ENCODE measurements at places on chromosomes 7 and 10.

GRCh38 chr10:10772874-10773508 lies 244.7 kb upstream of the CELF2 start:
- no peaks in the 10 kb centered on the region for H3K36me3 ChIP-seq
- H3K4me3 ChIP-seq = peak overlapping the region; percentile 38
- no peak for DNase-seq

DNA sequence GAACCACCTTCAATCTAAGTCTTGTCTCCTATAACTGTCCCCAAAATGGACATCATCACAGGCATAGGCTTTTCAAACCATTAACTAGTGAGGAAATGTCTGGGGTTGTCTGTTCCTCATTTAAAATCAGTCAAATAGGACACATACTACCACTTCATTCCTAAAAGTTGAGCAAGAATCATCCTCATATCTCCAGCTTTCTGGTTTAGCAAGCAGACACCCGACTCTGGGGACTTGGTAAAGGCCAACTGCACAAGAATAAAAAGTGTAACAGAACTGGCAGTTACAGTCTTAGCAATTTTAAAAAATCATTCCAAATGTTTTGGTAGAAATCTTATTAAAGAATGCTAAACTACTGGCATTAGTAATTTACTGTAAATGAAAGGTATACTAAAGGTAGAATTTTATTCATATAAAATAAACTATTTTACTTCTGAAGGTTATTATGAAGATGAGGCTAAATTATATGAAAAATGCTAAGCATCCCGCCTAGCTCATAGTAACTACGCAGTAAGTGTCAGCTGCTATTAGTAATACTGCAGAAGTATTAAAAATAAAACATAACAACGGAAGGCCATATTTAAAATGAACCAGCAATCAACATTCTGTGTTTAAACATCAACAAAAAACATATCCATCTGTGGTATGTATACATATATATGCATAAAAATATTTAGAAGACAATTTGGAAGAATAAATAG lies 60.8 kb downstream of the ZNF438 start:
- H3K4me3 ChIP-seq = no peak overlapping the region
- no peaks in the 10 kb centered on the region for H3K27me3 ChIP-seq
- peaks cover 7% of the 10 kb centered on the region for H3K36me3 ChIP-seq
- no peak for DNase-seq
- H3K27ac ChIP-seq = no peak overlapping the region

GRCh38 chr7:81583090-81583489 lies 186.8 kb downstream of the HGF start:
- H3K36me3 ChIP-seq = no peaks in the 10 kb centered on the region
- no peaks in the 10 kb centered on the region for H3K27me3 ChIP-seq

GRCh38 chr7:816751-817671 lies 15.3 kb upstream of the SUN1 start:
- peak overlapping the region; percentile 98 for H3K4me3 ChIP-seq
- no peaks in the 10 kb centered on the region for H3K27me3 ChIP-seq
- no peaks in the 10 kb centered on the region for H3K36me3 ChIP-seq
- H3K27ac ChIP-seq = no peak overlapping the region

DNA sequence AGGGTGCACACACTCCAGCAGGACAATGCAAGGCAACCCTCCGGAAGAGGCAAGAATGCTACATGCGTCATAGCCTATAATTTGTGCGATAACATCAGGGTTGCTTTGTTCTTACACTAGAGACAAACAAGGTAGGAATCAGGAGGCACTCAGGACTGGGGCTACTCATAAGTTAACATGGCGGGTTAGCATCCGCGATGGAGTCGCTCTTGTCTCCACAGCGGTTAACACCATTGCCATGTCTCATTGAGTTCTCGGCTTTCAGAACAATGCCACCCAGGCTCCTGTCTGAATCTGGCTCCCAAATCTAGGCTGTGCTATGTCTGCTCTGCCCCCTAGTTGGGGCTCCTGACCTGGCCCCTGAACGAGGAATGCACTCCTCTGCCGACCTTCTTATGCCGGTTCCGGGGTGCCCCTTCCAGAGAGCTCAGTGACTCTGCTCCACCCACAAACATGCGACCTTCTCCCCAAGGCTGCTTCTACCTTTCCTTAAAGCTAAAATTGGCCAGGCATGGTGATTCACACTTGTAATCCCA lies 24.9 kb upstream of the SLF2 start:
- no peak overlapping the region for H3K27ac ChIP-seq
- H3K27me3 ChIP-seq = no peaks in the 10 kb centered on the region
- H3K4me1 ChIP-seq = peaks cover 8% of the 10 kb centered on the region
- H3K4me3 ChIP-seq = no peak overlapping the region
- H3K36me3 ChIP-seq = no peaks in the 10 kb centered on the region

- H3K36me3 ChIP-seq = no peaks in the 10 kb centered on the region
- no peak for DNase-seq
- peak overlapping the region; percentile 36 for H3K27ac ChIP-seq
- no peaks in the 10 kb centered on the region for H3K27me3 ChIP-seq
- peaks cover 3% of the 10 kb centered on the region for H3K4me1 ChIP-seq
Measured at GRCh38 chr10:63286754-63287264, 153.7 kb downstream of the NRBF2 start.

DNA sequence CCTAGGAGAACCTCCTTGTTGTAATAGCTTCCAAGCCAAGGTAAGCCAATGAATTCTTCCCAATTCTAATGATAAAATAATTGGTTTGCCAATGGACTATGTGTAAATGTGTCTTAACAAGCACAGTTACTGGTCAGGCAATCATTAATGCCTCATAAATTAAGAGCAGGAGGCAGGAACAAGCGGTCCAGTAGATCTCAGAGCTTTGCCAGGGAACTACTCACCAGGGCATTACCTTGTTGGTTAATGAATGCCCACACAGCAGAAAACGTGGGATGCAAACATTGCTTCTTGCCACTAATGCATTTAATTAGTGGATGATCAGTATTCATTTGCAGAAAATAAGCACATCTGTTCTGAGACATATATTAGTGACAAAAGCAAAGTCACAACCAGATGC lies 26.7 kb upstream of the ZNF800 start:
- H3K36me3 ChIP-seq = no peaks in the 10 kb centered on the region
- H3K27ac ChIP-seq = no peak overlapping the region
- H3K4me1 ChIP-seq = no peaks in the 10 kb centered on the region
- no peak for DNase-seq
- H3K27me3 ChIP-seq = no peaks in the 10 kb centered on the region

DNA sequence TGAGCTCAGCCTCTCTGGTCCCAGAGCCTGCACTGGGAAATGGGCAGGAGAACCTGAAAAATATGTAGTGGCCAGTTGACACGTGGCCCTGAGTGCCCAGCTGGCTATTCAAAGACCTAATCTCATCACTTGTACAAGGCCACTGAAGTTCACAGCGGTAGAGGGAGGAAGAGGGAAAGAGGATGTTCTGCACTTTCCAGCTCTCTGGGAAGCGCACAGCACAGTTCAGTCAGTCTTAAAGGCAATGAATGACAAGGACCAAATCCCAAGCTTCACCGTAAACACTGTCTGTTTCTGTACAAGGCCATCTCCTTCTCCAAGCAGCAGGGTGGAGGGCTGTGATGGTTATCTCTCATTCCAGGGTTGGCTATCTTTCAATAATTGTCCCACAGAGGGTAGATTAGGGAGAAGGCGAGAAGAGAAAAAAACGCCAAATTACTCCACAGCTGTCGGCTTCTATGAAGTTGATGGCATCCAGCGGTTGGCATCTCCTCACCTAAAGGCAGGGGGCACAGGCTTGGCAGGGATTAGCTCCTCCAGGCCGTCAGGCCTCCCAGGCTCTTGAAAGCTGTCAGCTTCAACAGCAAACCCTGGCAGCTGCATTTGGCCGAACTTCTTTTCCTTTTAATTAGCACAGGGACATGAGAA lies 10.6 kb downstream of the SFMBT2 start:
- DNase-seq = no peak
- no peaks in the 10 kb centered on the region for H3K36me3 ChIP-seq
- H3K27ac ChIP-seq = no peak overlapping the region
- H3K4me1 ChIP-seq = no peaks in the 10 kb centered on the region
- H3K4me3 ChIP-seq = no peak overlapping the region

DNA sequence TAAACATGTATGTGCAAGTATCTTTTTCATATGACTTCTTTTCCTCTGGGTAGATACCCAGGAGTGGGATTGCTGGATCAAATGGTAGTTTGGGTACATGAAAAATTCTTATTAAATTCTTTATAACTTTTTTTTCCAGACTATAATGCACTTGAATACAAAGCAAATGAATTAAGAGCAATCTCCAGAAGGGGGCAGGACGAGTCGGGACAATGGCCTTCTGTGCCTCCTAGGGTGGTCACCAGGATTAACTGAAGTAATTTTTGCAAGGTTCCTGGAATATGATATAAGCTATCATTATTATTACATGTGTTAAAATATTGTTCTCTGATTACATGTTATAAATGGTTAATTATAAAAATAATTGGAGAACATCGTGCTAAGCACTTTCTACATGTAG lies 127.2 kb downstream of the PPP1R17 start:
- H3K36me3 ChIP-seq = peaks cover 7% of the 10 kb centered on the region
- no peak for DNase-seq
- no peak overlapping the region for H3K4me3 ChIP-seq
- no peaks in the 10 kb centered on the region for H3K27me3 ChIP-seq
- H3K4me1 ChIP-seq = peaks cover 7% of the 10 kb centered on the region

DNA sequence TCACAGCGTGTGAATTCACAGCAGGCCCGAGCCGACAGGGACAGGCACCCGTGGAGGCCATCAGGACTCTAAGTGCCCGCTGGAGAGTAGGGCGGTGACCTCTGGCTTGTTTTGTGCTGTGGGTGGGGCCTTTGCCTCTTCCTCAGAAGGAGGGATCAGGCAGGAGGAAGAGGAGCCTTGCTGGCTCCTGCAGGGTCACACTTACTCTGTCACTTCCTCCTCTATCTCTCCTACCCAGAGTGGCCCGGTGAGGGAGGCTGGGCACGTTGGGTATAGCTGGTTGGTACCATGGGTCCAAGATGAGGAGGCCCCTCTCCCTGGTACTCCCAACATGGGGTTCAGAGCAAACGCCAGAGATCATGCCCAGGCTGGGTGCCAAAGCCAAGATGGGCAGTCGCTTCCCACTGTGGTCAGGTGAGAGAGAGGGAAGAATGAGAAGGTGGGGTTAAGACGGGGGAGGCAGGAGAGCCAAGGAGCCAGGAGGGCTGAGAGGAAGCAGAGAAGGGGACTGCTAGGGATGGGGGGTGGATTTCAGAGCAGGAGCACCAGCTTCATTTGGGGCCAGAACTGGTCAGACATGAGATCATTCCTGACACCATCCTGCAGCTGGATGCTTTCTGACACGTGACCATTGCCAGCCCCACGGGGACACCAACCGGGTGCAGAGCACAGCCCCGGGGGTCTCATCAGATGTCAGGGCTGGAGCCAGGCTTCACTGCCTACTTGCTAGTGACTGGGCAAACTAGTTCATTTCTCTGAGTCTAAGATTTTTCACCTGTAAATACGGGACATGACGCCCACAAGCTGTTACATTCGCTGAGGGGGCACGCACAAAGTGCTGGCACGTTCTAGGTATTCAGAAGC lies 54.8 kb upstream of the CACUL1 start:
- peaks cover 3% of the 10 kb centered on the region for H3K27me3 ChIP-seq
- DNase-seq = no peak
- H3K36me3 ChIP-seq = no peaks in the 10 kb centered on the region
- no peak overlapping the region for H3K27ac ChIP-seq
- H3K4me1 ChIP-seq = no peaks in the 10 kb centered on the region

DNA sequence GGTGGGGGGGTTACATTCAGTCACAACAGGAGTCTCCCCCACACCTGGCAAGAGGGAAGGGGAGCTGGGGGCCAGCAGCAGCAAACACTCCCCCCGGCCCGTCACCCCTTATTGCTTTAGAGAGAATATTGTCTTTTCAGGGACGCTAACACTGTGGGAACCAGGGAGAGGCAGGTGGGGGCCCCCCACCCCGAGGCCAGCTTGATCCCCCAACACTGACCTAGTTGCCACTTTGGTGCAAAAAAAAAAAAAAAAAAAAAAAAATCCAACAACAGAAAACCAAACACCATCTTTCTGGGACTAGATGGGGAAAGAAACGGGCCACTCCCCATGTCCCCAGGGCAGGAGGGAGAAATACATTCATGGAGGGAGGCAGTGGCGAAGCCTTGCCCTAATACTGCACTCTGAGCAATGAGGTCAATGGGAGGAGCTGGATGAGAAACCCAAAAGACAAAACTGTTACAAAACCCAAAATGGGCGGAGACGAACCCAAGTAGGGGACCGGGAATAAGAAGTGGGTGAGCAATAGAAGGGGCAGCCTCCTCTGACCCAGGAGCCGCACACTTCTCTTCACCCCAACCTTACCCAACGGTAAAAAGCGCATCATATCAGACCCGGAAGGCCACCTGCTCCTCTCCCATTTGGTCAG lies 6.5 kb downstream of the GNB2 start:
- H3K27me3 ChIP-seq = no peaks in the 10 kb centered on the region
- peaks cover 27% of the 10 kb centered on the region for H3K4me1 ChIP-seq
- peaks cover 87% of the 10 kb centered on the region for H3K36me3 ChIP-seq
- no peak overlapping the region for H3K4me3 ChIP-seq
- H3K27ac ChIP-seq = no peak overlapping the region
- no peak for DNase-seq

DNA sequence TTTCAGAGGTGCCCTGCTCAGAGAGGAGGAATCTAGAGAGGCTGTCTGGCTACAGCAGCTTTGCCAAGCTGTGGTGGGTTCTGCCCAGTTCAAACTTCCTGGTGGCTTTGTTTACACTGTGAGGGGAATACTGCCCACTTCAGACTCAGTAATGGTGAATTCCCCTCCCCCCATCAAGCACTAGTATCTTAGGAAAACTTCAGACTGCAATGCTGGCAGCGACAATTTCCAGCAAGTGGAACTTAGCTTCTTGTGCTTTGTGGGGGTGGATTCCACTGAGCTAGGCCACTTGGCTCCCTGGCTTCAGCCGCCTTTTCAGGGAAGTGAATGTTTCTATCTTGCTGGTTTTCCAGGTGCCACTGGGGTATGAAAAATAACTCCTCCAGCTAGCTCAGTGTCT lies 42.8 kb downstream of the CYP2C8 start:
- no peak for DNase-seq
- H3K4me3 ChIP-seq = no peak overlapping the region
- H3K27me3 ChIP-seq = no peaks in the 10 kb centered on the region
- no peaks in the 10 kb centered on the region for H3K4me1 ChIP-seq

GRCh38 chr10:107553470-107553869 lies 389.0 kb upstream of the SORCS1 start:
- no peaks in the 10 kb centered on the region for H3K4me1 ChIP-seq

DNA sequence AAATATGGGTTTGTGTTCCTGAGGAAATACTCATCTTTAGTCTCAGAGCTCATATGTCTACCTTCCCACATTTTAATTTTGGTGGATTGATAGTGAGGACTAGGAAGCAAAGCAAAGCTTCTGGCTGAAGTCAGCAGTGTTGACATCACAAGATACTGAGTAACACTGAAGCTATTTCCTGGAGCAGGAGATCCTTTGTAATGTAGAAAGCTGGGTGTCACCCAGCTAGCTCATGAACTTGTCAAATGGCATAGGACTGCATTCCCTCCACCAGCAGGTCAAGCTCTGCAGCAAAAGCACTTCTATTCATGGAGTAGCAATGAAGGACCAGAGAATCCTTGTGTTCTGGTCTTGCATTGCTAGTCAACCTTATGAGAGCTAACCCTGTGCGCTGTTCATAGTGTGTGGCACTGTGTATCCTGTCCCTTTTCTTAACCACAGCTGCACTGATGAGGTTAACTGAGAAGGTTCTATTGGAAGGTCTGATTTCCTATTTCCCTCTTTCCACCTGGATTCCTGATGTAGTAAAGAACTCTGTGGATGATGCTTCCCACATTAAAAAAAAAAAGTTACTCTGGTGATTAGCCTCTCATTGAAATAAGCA lies 94.8 kb upstream of the ZNF804B start:
- H3K4me3 ChIP-seq = no peak overlapping the region
- no peak overlapping the region for H3K27ac ChIP-seq
- no peaks in the 10 kb centered on the region for H3K36me3 ChIP-seq
- H3K27me3 ChIP-seq = no peaks in the 10 kb centered on the region

GRCh38 chr7:90698616-90699015 lies 102.5 kb downstream of the CDK14 start:
- H3K4me1 ChIP-seq = peaks cover 4% of the 10 kb centered on the region
- H3K36me3 ChIP-seq = no peaks in the 10 kb centered on the region
- no peak overlapping the region for H3K4me3 ChIP-seq
- no peak for DNase-seq
- no peak overlapping the region for H3K27ac ChIP-seq
- H3K27me3 ChIP-seq = no peaks in the 10 kb centered on the region
